ENCODE measurements at places on chromosomes 11 and 22.

- no peak for DNase-seq
Observed at GRCh38 chr11:122758339-122758738, 80.0 kb upstream of the CRTAM start.

- no peak for DNase-seq
Observed at GRCh38 chr22:44718418-44718817, 16.4 kb downstream of the PRR5 start.

DNA sequence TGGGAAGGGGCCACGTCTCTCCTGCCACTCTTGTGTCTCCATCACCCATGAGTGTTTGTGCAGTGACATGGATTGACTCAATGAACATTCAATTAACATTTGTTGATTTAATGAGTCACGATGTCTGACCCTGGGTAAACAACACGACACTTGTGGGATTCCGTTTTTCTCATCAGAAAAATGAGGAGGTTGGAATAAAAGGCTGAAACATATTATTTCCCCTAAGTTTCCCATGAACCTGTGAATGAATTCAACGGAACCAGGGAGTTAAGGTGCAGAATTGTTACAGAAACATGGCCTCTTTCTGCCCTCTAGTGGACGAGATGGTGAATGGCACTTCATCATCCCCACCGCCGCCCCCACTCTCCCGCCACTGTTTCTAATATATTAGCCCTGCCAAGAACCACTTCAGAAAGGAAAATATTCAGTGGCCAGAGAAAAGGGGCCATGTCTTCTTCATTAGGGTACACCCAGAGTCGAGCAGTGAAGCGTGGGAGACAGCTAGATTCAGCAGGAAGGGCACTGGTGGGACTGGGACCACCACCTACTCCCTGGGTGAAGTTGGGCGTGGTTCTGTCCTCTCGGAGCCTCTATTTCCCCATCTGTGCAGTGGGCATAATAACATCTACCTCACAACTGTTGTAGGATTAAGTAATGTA, 46.3 kb upstream of the SYT13 start:
- DNase-seq: peak; percentile 27

DNA sequence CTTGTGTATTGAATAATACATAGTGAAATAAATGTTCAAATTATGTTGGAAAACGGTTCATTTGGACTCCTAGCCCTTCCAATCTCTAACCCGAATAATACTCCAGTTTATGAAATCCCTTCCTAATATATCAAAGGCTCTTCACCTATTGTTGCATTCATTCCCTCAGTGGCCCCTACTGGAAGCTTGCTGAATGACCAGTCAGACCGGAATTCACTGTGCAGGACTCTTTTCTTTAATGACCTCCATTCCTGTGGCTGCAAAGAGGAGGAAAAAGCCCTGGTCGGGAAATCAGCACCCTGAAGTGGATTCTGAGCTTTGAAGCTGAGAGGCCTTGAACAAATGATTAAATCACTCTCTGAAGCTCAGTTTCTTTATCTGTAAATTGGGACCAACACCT, 19.1 kb upstream of the RCN1 start:
- DNase-seq: no peak

GRCh38 chr11:34669458-34669857, 48.6 kb downstream of the EHF start:
- no peak for DNase-seq

DNA sequence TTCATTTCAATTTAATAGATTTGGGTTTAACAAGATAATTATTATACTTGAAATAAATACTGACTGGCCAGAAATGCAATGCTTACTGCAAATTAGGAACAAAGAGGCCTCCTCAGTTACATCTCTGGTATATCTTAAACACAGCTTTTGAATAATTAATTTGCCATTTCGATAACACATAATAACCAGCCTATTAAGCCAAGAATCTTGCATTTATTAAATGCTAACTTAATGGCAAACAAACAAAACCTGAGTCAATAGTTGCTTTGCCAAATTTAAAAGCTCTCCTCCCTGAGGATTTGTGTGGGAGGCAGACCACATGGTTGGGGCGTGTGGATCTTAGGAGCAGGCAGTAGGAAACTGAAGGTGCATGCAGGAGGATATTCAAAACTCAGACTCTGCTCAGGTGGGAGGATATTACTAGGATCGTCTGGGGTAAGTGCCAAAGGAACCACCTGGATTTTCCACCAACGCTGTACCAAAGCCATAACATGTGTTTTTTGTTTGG, 17.9 kb upstream of the FJX1 start:
- peak; percentile 59 for DNase-seq

GRCh38 chr11:124915541-124916369, 3.3 kb upstream of the HEPN1 start:
- DNase-seq: no peak

DNA sequence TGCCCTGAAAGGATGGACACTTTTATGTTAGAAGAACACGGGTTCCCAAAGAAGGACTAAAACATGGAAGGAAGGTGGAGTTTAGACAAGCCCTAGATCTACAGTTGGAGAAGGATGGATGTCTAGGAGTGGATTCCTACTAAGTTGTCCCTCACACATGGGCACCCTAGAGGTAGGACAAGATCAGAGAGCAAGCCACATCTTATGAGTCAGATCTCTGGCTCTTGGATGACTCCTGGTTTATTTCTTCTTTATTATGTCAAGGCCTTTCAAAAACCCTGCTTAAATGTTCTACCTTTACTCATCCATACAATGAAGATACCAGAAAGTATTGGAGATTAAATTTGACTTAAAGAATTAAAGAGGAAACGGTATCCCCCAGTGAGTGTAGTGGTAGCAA, 34.4 kb downstream of the PRCP start:
- no peak for DNase-seq

DNA sequence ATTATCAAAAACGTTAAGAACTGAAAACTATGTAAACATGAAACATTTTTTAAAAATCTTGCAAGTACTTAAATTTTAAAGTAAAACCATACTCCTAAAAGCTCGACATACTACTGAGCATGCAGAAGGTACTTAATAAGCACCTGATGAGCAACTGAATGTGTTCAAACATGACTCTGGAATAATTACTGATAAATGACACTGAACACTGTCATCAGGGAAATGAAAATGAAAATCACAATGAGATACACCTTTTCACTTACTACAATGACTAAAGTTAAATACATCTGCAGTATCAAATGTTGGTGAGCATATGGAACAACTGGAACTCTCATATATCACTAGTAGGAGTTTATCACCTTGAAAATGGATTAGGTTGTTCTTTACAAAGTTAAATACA, 65.2 kb downstream of the PICALM start:
- DNase-seq: no peak

DNA sequence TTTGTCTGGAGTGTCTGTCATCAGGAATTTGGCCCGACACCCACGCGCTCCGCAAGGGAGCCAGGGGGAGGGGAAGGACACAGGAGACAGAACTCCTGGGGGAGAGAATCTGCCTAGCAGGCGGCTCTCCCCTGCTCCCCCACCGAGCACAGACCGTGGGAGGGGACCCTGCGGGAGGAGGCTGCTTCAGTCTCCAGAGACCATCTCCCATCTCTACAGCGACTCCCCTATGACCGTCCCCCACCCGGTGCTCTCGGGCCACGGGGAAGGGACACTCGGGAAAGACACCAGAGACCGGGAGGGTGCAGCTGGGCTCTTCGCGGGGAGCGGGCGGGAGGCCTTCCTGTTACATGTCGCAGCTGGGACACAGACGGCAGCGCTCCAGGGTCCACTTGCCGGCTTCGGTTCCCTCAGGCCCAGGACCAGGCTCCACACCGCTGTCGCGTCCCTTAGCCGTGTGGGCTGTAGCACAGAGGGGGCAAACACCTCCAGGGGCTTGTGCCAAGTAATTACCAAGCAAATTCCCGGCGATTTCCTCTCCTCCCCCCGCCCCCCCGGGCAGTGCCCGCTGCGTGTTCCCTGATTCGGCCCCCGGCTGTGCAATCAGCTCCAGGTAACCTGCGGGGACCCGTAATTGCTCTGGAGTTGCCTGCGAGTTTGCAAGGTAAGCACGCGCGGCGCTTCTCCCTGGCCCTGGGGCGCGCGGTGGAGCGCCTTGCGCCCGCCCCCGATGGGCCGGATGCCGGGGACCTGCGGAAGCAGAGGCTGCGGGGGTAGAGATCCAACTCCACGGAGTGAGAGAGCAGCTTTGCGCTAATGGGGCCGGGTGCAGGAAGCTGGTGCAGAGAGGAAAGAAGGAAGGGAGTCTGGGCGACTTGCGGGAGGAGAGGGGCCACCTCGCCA, 155.1 kb upstream of the CADM1 start:
- DNase-seq: peak; percentile 70

DNA sequence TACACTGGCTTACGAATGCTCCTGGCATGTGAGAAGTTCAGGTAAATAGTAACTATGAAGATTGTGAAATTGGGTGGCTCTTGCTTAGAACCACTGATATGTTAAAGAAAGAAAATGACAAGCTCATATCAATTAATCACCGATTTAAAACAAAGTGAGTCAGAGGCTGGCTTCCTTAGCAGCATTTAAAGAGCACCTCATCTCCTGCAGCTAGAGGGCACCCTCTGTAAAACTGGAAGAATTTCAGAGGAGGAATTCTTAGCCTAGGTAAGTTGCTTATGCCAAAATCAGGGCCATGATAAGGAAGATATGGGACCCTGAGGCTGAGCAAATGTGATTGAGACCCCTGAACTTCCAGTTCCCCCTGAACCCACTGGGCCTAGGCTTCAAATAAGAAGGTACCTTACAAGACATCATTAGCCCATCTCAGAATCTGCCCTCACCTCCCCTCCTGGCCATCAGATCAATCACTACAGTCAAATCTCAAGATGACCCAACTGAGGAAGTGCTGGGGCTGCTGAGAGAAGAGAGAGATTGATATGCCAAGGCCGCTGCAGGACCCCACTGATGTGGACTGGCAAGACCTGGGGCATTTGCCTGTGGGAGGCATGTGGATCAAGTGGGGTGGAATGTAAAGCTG, 8.6 kb upstream of the CD3E start:
- DNase-seq: no peak

GRCh38 chr11:78295991-78296930, 107.5 kb downstream of the USP35 start:
- DNase-seq: no peak

DNA sequence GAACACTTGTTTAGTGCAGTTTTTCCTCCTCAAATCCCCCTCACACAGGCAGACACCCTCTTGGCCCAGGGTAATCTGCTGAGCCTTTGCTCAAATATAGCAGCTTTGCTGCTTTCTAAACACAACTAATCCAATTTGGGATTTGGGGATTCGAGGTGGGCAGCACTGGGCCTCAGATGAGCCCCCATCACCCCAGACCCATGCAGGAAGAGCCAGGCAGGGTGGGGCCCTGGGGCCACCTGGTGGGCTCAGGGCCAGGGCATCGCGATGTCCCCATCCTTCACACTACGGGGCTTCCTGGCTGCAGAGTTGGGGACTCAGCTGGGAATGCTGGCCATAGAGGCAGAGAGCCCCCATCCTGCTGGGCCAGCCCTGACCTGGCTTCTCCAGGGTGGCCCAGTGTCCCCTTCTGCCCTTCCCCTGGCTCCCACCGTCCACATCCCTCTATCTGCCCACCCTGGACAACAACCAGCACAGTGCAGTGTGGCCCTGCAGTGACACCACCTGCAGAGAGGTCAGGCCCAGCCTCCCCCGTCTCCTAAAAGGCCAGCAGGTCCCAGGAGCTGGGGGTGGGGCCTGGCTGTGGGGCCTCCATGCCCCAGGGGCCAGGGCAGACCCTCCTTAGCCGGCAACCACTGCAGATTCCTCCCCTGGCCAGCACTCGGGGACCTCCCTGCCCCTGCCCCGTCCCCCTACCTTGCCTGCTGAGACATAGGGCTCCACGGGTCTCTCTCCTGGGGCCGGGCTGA, 56.6 kb upstream of the CCDC188 start:
- DNase-seq: no peak

DNA sequence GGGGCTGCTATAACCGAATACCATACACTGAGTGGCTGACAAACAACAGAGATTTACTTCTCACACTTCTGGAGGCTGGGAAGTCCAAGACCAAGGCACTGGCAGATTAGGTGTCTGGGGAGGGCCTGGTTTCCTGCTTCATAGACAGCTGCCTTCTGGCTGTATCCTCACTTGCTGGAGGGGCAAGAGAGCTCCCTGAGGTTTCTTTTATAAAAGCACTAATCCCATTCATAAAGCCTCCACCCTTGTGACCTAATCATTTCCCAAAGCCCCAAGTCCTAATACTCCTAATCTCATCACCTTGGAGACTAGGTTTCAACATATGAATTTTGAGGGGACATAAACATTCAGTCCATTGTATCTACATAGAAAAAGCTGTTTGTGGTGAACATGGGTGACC, 131.8 kb downstream of the KIRREL3 start:
- no peak for DNase-seq

- DNase-seq: no peak
Observed at GRCh38 chr11:7072401-7073028, 16.3 kb upstream of the RBMXL2 start.

DNA sequence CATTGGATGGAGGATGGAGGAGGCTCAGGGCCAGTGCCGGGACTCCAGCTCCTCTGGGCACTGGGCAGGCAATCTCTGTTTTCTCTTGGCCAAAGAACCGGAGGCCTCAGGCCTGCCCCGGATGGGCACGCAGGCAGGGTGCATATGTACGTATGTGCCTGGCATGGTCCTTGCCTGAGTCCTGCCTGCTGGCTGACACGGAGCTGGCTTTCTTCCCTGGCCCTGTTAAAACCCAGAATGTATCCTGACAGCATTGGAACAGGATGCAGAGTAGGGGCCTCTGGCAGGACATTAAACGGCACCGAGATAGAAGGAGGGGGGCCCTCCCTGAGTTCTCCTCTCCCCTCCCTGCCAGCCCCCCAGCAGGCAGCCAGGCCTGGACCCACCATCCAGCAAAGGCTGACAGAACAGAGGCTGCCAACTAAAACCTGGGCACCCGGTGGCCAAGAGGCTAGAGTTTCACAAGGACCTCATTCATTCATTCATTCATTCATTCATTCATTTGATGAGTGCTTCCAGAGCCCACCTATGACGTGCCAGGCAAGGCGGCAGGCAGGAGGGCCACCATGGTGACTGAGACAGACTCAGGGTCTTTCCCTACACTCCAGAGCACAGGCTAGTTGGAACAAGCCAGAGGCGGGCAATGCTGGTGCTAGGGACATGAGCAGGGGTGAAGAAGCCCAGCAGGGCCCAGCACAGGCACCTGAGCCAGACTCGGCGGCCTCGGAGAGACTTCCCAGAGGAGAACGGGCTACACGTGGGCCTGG, 28.8 kb downstream of the FLRT1 start:
- no peak for DNase-seq

- no peak for DNase-seq
Observed at GRCh38 chr11:126434950-126435335, 79.5 kb downstream of the ST3GAL4 start.

DNA sequence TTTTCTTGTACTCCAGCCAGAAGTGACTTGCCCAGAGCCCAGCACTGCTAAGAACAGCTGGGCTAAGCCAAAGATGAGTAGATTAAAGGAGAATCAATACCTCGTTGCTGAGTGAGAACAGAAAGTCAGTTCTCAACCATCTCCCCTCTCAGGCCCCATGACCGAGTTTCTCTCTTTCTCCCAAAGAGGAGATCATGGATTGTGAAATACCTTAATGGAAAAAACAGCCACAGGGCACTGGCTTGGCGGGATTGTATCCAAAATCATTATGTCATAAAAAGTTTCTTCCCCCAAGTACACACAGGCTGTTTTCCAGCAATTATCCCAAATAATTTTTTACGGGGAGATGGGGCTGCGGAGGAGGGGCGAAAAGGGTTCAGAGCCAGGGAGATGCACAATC, 111.8 kb upstream of the TMEM45B start:
- no peak for DNase-seq

GRCh38 chr11:47711816-47712215, 3.4 kb downstream of the AGBL2 start:
- DNase-seq: no peak
